ENCODE measurements at places on chromosomes 12 and 14. TPM values are rescaled to one million over a fixed set of nuclear protein-coding genes. Genes with fewer than 3 reads are reported as not detected.

DNA sequence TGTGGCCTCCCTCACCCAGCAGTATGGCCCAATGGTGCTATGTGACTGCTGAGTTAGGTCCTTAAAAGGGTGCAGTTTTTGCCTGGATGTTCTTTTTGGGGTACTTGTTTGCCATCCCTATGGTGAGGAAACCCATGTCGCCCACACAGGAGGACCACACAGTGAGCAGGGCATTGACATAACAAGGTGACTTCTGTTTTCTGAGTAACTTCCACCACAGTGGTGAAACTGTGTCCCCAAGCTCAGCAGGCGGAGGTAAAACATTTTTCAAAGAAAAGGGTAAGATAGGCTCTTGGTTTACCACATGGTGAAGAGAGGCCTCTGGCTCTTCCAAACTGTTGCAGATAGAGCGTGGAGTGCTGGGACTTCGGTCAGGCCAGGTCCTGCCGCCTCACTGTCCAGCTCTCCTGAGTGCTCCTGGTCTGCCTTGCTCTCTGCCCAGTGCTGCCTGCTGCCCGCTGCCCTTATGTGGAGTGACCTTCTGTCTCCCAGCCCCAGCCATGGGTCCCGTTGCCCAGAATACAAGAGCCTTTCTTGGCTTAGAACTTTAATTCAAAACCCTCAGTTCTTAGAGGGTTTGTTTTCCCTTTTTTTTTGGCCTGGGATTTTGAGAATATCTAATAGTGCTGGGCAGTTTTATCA is 54.0 kb downstream of the TRAF3 start:
- no peaks in the 10 kb centered on the region for H3K36me3 ChIP-seq
- H3K27me3 ChIP-seq, result no peaks in the 10 kb centered on the region
- DNase-seq, result no peak

DNA sequence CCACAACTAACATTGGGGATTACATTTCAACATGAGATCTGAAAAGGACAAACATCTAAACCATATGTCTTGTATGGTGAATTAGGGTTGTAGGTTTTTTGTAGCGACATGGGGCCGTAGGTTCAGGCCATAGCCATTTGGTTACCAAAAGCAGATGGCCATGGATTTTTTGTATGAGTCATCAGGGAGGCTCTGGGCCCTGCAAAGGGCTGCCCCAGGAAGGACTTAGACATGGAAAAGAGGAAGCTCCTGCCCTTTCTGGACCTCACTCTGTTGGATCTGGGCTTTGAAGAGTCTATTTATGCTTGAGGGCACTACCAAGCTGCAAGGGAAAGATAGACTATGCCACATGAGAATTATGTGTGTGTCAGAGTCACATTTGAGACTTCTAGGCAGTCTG is 89.3 kb upstream of the DHRS4 start:
- no peak overlapping the region for H3K4me3 ChIP-seq
- H3K36me3 ChIP-seq, result no peaks in the 10 kb centered on the region
- no peaks in the 10 kb centered on the region for H3K27me3 ChIP-seq
- no peaks in the 10 kb centered on the region for H3K4me1 ChIP-seq
- no peak for DNase-seq

- peaks cover 20% of the 10 kb centered on the region for H3K4me1 ChIP-seq
- no peaks in the 10 kb centered on the region for H3K27me3 ChIP-seq
- peaks cover 2% of the 10 kb centered on the region for H3K36me3 ChIP-seq
- no peak for DNase-seq
- H3K27ac ChIP-seq, result no peak overlapping the region
Measured at GRCh38 chr12:46358791-46359666, 13.5 kb downstream of the SLC38A2 start.

- H3K27me3 ChIP-seq, result no peaks in the 10 kb centered on the region
- H3K27ac ChIP-seq, result peak overlapping the region; percentile 90
- H3K36me3 ChIP-seq, result no peaks in the 10 kb centered on the region
- peaks cover 6% of the 10 kb centered on the region for H3K4me1 ChIP-seq
- peak overlapping the region; percentile 90 for H3K4me3 ChIP-seq
Measured at GRCh38 chr12:107091989-107092641, 1.2 kb downstream of the CRY1 start.

DNA sequence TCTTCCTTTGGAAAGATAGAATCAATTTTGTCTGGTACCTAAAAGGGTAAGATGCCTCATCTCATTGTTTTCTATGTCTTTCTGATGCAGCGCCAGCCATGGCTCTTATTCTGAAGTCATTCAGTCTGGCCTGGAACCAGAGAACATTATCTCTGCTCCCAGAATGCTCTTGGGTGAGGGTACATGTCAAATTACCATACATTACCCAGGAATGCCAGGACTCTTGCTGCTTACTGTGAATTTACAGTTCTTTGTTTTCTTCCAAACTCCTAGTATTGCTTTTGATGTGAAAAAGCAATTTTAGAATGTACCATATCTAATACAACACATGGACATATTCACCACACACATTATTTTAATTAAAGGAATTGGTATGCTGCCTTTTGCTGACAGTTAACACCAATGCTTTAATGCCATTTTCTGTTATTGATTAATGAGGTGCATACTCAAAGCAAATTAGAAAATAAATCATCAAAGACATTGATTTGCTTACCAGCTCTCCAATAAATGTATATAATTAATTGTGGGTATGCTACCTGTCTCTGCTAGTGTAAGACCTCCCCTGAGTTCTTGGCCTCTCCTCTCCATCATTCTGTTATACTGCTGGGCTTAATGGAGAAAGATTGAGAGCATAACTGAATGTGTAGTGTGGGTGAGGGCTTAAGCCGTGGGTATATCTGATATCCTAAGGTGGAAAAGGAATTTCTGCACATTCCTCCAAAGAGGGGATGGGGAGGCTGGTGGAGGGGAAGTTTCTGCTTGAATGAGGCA is 337.7 kb downstream of the C12orf75 start:
- peaks cover 15% of the 10 kb centered on the region for H3K4me1 ChIP-seq
- no peak for DNase-seq
- no peaks in the 10 kb centered on the region for H3K27me3 ChIP-seq
- H3K36me3 ChIP-seq, result no peaks in the 10 kb centered on the region

DNA sequence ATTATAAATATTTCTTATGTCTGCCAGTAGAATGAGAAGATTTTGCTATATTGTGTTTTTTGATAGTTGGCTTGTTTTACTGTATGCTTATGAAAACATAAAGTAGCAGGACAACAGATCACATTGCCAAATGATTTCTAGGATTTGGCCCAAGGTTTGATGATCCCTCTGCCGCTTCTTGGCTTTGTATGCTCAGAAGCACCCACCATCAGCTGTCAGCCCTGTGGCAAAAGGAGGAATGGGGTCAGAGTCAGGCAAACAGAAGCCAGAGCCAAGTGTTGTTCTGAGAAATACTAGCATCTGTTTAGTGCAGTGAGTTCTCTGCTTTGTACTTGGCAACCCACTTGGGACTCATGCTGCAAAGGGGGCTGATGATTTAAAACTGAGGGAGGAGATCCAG is 152.2 kb downstream of the PDE3A start:
- peaks cover 10% of the 10 kb centered on the region for H3K4me1 ChIP-seq
- H3K27ac ChIP-seq, result no peak overlapping the region
- H3K27me3 ChIP-seq, result no peaks in the 10 kb centered on the region
- no peaks in the 10 kb centered on the region for H3K36me3 ChIP-seq

DNA sequence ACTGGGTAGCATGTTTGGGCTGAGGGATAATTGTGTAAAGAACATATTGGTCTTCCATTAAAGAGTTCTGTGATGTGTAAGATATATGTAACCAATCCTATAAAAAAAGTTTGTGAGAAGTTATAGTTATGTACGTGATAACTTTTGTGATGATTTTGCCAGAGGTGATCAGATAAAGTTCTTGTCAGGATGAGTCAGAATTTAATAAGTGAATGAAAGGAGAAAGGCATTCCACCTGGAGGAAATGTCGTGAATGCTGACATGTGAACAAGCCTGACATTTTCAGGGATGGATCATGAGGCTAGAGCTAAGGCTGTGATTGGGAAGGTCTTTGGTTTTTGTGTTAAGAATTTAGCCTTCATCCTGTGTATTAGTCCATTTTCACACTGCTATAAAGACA is 241.5 kb downstream of the SNAPC1 start:
- no peaks in the 10 kb centered on the region for H3K4me1 ChIP-seq
- no peaks in the 10 kb centered on the region for H3K27me3 ChIP-seq
- H3K27ac ChIP-seq, result no peak overlapping the region
- DNase-seq, result no peak
- H3K4me3 ChIP-seq, result no peak overlapping the region

GRCh38 chr12:48925304-48926011 is at the start of gene FKBP11:
FKBP11 (minus strand) TSS chr12:48925492; CDS start chr12:48925428, 64 bp downstream.
- peak within 1 kb of the TSS; percentile 24 for H3K27ac ChIP-seq
- H3K27me3 ChIP-seq, result no peaks in the 10 kb centered on the region
- H3K4me1 ChIP-seq, result no peaks in the 10 kb centered on the region
- peaks cover 26% of the 10 kb centered on the region for H3K36me3 ChIP-seq
- peak within 1 kb of the TSS; percentile 89 for H3K4me3 ChIP-seq
- DNase-seq, result peak; percentile 66

GRCh38 chr14:60634153-60634552 is 15.1 kb downstream of the SIX1 start:
- no peaks in the 10 kb centered on the region for H3K36me3 ChIP-seq
- peaks cover 9% of the 10 kb centered on the region for H3K4me1 ChIP-seq
- peaks cover 54% of the 10 kb centered on the region for H3K27me3 ChIP-seq
- no peak overlapping the region for H3K4me3 ChIP-seq

DNA sequence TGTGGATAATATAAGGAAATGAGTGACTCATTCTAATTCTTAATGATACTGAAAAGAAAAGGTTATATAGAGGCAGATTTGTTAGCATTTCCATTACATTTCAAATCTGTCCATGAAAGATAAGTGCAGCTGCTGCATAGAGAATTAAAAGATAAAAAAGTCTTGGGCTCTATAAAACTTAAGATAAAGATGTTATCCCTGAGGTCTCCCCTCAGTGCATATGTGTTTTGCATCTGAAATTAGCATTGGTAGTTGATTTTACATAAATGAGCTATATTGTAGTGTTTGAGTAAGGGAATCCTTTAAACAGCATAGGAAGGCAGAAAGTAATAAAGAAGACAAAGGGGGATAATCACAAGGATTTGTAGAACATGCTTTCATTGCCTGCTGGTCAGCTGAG is 206.2 kb downstream of the FSCB start:
- no peaks in the 10 kb centered on the region for H3K36me3 ChIP-seq
- H3K4me1 ChIP-seq, result no peaks in the 10 kb centered on the region

DNA sequence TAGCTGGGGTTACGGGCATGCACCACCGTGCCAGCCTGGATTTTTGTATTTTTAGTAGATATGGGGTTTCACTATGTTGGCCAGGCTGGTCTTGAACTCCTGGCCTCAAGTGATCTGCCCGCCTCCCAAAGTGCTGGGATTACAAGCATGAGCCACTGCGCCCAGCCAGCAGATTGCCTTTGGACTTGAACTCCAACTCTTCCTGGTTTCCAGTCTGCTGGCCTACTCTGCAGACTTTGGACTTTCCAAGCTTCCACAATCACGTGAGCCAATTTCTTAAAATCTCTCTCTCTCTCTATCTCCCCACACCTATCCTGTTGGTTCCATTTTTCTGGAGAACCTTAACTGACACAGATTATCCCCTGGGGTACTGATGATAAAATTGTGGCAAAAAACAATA is 55.0 kb downstream of the EMP1 start:
- H3K27ac ChIP-seq, result no peak overlapping the region
- H3K4me1 ChIP-seq, result no peaks in the 10 kb centered on the region
- DNase-seq, result no peak
- H3K4me3 ChIP-seq, result no peak overlapping the region

DNA sequence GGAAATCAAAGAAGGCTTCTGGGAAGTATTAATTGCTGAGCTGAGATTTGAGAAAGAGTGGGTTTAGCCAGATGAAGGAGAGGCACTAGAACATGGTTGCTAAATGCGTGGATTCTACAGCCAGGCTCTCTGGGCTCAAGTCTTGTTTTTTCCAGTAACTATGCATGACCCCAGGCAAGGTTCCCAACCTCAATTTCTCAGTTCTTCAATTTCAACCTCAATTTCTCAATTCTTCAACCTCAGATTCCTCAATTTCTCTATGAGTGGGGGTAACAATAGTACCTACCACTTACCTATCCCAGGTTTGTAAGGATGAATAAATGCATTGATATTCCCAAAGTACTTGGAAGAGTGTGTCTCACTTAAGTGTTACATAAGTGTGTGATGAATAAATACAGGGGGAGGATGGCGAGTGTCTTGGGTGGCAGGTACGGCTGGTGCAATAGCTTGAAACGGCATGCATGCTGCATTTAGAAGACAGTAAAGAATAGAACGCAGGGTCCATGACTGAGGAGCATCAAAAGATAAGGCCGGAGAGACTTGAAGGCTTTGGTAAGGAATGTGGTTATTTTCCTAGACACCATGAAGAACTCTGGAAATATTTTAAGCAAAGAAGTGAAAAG is 149.1 kb upstream of the ATP2B1 start:
- no peak overlapping the region for H3K27ac ChIP-seq
- H3K27me3 ChIP-seq, result peaks cover 5% of the 10 kb centered on the region
- no peak for DNase-seq
- H3K36me3 ChIP-seq, result no peaks in the 10 kb centered on the region
- no peaks in the 10 kb centered on the region for H3K4me1 ChIP-seq
- no peak overlapping the region for H3K4me3 ChIP-seq

- peaks cover 27% of the 10 kb centered on the region for H3K4me1 ChIP-seq
- H3K4me3 ChIP-seq, result peak overlapping the region; percentile 59
- peak; percentile 75 for DNase-seq
- H3K27me3 ChIP-seq, result peaks cover 11% of the 10 kb centered on the region
- no peaks in the 10 kb centered on the region for H3K36me3 ChIP-seq
Measured at GRCh38 chr12:122023339-122024131, 1.9 kb downstream of the BCL7A start.

The ISCU gene
- total RNA-seq, result 575 TPM

The GOLGA3 gene
- 46.2 TPM for total RNA-seq

The ASPG gene
- total RNA-seq, result 6.0 TPM

The CLECL1 gene
- 4.6 TPM for total RNA-seq

The SLC17A8 gene
- not detected for total RNA-seq

The FOXA1 gene
- total RNA-seq, result not detected

The KCNC2 gene
- not detected for total RNA-seq

The WSCD2 gene
- 0.20 TPM for total RNA-seq

Data from heart left ventricle (tissue), 16 donors.